ENCODE measurements at places on chromosomes 7 and 10.

DNA sequence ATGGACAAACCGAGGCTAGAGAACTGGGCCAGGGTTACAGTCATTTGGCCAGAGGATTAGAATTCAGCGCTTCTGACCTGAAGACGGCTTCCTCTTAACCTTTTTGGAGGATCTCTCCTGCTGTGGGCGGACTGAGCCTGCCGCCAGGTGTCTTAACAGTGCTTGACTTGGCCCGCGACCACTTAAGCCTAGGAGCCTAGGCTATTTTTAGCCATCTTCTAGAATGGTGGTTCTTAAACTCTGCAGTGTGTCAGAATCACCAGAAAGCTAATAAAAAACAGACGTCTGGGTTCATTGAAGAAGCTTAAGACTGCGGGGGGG, 722 bp downstream of the MDH2 start:
- DNase-seq: no peak

DNA sequence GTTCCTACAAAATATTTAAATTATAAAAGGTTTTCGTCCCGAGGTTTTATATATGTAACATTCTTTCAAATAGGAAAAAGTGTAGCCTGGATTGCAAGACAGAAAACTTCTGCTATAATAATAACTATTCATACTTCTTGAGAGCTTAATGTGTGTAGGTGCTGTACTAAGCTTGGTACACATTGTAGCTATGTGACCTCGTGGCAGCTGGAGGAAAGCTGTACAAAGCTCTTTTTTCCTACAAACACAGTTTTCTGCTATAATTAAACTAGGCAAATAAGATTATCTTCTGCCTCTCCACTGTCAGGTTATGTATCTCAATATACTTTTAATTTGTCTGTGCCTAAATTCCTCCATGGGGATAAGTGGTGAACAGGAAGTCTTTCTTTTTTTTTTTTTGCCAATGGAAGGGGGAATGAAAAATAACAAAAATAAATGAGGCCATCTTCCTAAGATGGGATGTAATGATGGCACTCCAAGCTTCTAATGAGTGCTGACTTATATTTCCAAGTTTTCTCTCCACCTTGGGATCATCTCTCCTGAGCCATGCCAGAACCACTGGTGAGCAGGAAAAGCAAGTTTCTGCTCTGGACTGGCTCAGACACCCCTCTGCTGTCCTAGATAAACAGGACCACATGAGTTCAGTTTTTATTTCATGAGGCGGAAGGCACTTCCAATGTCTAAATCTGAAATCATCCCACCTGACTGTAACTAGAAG, 9.9 kb downstream of the SGMS1 start:
- no peak for DNase-seq

- DNase-seq: no peak
Observed at GRCh38 chr7:20404320-20404719, 73.6 kb downstream of the ITGB8 start.

GRCh38 chr10:71229726-71230655, 17.6 kb downstream of the UNC5B start:
- DNase-seq: peak; percentile 21

- DNase-seq: no peak
Observed at GRCh38 chr7:43248961-43249822, 136.7 kb downstream of the HECW1 start.

GRCh38 chr10:12927896-12928295, 73.6 kb downstream of the CCDC3 start:
- no peak for DNase-seq

GRCh38 chr7:75808106-75808505, 5.5 kb downstream of the CCL24 start:
- no peak for DNase-seq

DNA sequence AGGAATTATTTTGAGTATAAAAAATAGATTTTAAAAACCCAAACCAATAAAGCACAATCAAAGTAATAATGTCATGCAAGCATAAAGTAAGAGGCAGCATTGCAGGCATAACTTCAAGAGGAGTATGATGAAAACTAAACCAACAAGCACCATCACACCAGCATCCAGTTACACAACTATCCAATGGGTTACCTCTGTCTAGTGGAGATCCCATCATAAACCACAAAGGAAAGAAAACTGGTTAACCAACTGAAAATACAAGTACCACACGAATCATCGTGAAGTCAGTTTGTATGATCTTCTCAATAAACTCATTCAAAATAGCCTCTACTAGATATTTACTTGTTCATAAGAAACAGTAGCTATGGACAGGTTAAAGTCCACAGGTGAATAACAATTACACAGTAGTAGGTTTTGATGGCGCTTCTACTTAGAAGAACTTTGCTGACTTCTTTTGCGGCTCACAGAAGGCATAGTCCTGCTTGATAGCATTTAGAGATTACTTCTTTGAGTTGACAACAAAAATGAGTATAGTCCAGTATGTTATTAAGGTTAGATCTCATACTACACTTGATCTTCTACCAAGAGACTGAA, 116.6 kb downstream of the MICU1 start:
- no peak for DNase-seq

GRCh38 chr7:98974906-98975816, 96.8 kb downstream of the TRRAP start:
- peak; percentile 64 for DNase-seq

- no peak for DNase-seq
Observed at GRCh38 chr7:94061326-94061725, 57.2 kb upstream of the BET1 start.

GRCh38 chr7:30795161-30795948, 24.1 kb downstream of the MINDY4 start:
- no peak for DNase-seq

All from left cardiac atrium (tissue), 4 donors.